ENCODE measurements at places on chromosomes 2 and 18.
A peak's percentile ranks its signal among the peaks of the same experiment; 100 is the strongest.

DNA sequence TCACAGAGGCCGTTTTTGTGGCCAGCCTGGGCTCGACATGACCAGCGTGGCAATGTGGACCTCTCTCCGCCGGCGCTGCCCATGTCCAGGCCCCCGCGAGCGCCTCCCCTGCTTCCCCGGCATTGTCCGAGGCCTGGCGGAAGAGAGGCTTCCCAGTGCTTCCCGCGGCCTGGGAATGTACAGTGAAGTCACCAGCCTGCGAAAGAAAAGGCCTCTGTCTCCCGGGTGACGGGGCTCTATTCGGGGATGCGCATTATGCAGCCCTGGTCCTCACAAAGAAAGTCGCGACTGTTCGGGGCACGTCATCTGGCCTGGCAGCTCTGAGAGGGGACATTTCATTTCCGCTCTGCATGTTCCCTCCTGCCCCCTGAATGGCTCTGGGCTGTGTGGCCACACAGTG lies 109.2 kb upstream of the AGAP1 start:
- no peak for DNase-seq

DNA sequence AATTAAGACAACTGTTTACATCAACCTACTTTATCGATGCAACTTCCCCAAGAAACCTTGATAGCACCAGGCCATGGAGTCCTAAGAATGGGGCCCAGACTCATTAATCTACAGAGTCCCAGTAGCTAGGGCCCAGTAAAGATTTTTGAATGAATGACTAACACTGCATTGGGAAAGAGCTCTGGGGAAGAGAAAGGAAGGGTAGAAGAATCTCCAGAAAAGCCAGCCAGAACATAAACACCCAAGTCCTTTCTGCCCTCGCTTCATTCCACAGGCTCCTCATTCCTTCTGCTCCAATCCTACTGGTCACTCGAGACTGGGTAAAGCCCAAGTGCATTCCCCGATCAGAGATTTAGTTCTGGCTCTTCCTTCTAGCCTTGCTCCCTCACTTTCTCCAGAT lies 44.3 kb downstream of the CYRIA start:
- no peak for DNase-seq

GRCh38 chr18:45232061-45232460 lies 383.2 kb upstream of the SLC14A2 start:
- DNase-seq = no peak

GRCh38 chr2:54456612-54457322 lies 640 bp downstream of the SPTBN1 start:
- peak; percentile 24 for DNase-seq

Measured in NCI-H1694 (cell line).